ENCODE measurements at places on chromosomes 2 and 18.
A peak's percentile ranks its signal among the peaks of the same experiment; 100 is the strongest.

GRCh38 chr2:227326783-227327182 lies 1.7 kb downstream of the MFF start:
- no peak for DNase-seq

- no peak for DNase-seq
These were observed 15.2 kb downstream of the SMAD2 start for GRCh38 chr18:47915229-47915628.

DNA sequence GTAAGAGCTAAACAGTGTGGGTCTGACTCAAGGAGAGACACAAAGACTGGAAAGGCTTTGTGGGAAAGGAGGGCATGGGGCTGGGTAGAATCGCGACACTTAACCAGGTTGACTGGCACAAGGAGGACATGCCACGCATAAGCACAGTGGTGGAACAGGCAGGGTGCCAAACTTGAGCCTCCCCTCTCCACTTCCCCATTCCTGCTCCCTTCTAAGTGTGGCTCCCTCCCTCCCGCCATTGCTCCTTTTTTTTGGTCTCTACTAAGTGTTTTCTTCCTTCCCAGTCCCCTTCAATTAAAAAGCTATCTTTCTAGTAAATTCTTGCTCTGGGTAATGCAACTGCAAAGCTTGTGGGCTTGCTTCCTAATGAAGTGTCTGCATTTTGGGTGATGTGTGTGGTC lies 40.3 kb upstream of the ZFP36L2 start:
- no peak for DNase-seq

DNA sequence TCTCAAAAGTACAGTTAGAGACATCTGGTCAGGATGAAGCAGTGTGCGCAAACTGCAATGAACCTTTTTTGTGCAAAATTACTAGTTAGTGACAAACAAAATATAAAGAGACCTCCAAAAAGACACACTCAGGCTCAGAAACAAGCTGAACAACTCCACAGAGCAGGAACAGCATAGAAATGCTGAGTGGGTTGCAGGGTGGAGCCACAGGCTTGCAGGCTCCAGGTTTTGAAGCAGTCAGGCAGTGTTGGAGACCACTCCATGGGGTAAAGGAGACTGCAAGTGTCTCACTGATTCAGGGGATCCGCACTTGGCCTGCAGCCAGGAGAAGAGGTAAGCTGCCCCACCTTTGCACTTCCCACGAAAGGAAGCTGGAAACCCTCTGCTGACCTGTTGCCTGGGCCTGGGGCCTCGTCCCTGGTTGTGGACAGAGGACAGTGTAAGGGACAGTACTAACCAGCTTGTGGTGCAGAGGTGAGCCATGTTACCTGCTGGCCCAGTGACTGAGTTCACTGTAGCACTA lies 36.4 kb downstream of the CFAP221 start:
- DNase-seq, result no peak

- DNase-seq, result no peak
These were observed 40.9 kb downstream of the RNF144A start for GRCh38 chr2:6957910-6958615.

- no peak for DNase-seq
These were observed 325.8 kb upstream of the SPHKAP start for GRCh38 chr2:228507231-228507824.

DNA sequence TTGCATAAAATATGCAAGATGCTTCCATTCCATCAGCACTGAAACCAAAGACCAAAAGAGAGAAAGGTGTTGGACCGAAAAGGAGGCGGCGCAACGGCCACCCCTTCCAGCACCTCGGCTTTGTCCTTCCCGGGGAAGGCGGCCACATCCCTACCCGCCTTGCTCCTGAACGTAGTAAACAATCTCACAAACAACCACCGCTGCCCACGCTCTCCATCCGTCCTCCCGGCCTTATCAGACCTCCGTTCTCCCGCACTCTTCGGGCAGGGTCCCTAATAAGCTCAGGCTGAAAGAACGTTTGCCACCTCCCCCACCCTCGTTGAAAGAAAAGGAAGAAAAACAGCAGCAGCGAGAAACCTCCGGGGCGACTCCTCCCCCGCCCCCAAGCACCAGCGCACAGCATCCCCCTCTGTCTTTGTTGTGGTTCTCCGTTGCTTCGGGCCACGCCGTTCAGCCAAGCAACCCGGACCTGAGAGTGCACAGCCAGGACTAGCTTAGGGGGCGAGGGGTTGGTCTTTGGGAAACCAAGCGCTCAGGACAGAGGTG lies 4.4 kb downstream of the EVX2 start:
- no peak for DNase-seq

DNA sequence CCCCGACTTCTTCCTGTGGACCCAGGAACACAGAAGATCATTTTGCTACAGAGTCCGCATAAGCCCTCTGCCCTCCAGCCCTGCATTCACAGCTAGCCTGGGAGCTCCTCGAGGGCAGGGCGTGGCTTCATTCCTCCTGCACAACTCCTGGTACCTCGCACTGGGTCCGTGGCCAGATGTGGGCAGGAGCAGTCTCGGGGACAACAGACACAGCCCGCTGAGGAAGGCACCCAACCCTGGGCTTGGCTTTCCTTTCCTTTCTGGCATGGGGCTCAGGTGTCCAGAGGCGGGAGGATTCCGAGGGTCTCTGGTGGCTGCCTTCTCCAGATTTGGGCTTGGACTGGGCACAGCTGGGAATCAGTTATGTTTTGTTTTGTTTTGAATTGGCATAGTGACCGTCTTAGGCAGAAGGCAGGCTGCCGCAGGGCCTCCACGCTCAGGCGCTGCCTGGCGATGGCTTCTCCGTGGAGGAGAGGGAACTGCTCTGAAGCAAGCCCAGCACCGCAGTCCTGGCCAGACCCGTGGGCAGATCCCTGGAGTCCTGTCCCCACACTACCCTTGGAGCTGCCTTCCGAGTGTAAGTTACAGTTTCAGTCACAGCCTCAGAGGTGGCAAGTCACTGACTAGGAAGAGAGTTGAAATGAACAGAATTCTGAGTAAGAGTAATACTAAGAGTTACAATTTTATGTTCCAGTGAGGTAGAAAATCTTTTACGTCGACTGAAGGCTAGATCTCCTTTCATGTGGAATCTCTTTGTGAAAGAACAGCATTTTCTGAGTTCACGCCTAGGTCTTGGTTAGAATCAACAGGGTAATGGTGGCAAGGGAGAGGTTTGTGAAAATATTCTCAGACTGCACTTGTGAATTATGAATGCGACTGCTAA lies 47.9 kb downstream of the LDLRAD4 start:
- no peak for DNase-seq

- no peak for DNase-seq
These were observed 61.3 kb downstream of the HPCAL1 start for GRCh38 chr2:10363861-10364610.

- DNase-seq, result no peak
These were observed 43.7 kb downstream of the MEX3C start for GRCh38 chr18:51153659-51154371.

DNA sequence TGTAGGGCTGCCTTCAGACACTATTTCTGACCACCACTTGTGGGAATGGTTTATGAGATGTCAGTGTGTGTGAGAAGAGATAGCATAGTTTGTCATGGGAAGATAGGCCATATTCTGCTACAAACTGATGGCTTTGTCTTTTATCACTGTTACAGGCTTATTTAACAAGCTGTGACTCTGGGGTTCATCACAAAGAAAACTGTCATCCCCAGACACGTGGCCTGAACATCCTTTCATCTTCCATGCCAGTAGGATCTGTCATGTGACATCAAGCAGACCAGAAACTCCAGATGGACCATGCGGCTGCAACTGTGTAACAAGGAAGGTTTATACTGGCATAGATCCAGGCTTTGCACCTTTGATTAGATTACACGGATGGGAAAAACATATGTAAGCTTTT lies 128.6 kb upstream of the KCNH7 start:
- no peak for DNase-seq

DNA sequence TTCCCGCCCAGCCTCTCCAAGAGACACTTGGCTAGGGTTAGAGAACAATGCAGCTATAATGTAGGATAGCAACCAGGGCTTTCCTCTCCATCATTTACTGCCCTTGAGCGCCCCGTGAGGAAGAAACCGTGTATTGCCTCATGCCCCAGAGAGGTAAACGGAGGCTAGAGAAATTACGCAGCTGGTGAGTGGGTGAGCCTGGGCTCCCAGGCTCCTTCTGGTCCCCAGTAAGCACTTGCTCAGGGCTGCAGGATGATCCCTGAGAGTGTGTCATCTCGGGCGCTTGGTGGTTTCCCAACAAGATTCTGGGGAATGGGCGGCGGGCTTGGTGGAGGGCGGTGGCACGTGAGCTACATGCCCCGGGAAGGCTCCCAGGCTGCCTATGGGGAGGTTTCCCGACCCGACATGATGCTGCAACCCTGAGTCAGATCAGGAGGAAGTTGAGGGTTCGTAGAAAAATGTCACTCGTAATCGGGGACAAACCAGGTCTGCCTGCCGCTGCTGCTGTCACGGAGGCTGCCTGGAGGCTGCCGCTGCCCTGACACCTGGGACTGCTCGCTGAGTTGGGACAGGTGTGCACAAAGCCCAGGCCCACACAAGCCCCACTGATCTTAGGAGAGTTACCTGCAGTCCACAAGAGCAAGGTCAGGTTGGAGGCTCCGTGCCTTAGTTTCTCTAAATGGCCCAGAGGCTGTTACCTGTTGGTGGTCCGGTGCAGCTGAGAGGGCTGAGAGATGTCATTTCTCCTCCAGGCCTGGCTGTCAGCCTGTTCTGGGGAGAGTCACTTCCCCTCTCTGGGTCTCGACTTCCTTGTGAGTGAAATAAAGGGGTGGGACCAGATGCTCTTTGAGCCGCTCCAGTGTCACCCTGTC lies at the start of gene GPR55:
Gene GPR55, minus strand, starts transcription at position 773 of the 872 bp plus-strand sequence. CDS start 14,280 bp downstream, outside the sequence.
- peak; percentile 44 for DNase-seq

DNA sequence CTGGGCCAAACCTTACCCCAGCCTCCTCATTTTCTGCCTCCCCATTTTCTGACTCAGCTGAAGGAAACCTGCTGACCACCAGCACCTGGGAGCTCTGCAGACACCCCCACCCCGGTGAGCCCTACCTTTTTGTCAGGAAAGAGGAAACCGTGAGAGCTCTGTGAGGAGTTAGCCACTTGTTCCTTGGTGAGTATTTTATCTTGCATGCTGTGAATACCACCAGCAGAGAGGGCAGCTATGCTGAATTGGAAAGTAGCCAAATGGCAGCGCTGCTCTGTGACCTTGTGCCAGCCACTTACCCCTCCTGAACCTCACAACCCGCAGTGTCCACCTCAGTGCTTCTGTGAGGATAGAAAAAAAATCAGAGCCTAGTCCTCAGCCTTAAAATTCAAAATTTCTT lies 2.5 kb downstream of the MPPE1 start:
- DNase-seq, result no peak

DNA sequence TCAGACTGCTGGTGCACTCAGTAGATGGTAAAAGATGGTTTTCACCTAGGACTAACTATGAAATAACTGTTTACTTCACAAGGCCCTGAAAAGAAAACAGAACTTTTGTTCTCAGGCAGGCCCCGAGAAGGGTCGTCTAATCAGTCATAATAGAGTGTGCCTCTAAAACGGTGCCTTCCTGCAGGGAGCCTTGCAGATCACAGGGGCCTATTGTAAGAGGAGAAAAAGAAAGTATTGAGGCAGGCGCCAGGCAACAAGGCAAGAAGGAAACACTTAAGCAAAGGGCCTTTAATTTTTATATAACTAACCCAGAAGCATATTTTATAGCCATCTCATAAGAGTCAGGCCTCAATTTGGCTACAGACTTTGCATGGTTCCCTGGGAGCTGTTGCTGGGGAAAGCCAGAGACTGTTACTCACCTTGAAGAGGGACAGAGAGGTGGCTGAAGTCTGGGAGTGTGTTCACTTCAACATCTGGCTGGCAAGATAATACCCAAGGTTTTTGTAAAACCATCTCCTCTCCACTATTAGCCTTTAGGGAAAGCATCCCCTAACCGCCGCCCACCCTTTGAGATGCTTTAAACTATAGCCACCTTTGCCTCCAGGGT lies 117.1 kb downstream of the PRPF40A start:
- DNase-seq, result no peak

DNA sequence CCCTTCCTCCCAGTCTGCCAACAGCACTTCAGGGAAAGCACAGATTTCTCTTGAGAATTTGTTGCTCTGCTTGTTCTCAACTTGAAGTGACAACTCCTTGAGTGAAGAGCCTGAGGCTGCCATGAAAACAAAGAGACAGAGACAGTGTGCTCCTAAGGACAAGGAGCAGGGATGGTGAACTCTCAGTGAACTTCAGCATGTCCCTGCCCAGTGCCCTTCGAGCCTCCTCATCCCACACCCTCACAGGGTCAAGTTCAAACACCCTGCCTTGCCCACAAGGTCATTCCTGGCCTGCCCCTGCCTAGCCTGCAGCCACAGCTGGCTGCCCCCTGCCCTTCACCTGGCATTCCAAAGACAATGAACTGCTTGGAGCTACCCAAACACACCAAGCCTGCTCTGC lies 343.5 kb upstream of the KLHL29 start:
- no peak for DNase-seq

DNA sequence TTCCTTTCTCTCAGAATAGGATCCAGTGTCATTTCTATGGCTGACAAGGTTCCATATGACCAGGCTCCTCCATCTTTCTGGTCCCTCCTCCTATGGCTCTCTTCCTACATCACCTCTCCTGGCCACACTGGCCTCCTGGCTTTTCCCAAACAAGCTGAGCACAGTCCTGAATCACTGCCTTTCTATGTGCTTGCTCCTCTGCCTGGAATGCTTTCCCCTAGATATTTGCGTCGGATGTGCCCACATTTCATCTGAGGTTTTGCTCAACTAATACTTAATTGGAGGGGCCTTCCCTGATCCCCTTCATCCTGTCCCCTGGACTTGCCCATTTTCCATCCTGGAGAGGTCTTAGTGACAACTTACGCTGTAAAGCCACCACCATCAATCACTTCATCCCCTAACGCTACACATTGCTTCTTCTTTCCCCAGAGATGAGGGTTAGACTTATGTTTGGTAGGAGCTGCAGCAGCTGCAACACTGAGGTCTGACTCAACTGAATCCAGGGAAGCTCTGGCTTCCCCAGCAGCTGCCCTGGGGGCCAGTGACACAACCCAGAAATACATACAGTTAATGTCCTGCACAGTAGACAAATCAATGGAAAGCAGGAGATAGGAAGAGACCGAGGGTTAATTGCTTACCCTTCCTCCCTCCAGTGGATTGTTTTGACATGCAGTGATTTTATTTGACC lies 42.9 kb downstream of the QPCT start:
- DNase-seq, result no peak

DNA sequence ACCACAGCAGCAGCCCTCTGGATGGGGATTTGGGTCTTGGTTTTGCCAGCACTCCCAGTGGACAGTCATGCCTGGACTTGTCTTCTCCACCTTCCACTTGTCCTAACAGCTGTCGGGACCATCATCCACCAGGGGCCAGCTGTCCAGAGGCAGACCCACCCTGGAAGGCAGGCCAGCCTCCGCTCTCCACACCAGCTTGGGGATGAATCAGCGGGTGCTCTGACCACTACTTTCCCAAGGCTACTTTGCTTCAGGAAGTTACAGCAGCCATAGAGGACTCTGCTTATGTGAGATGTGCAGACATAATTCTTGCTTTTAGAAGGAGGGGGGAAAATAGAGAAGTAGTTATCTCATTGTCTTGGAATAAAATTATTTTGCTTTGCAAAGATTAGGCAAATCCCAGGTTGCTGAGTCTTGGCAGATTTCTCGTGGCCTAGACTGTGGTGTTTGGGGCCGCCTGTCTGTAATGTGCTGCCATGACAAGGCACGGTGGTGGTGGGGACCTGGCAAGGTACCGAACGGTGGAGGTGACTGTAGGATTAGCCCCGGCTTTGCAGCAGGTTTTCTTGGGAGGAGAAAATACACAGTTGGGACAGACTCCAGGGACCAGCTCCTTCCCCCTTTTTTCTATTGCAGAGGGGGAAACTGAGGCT lies 148.7 kb downstream of the AGAP1 start:
- no peak for DNase-seq
